ENCODE measurements at places on chromosomes 3 and 15.

DNA sequence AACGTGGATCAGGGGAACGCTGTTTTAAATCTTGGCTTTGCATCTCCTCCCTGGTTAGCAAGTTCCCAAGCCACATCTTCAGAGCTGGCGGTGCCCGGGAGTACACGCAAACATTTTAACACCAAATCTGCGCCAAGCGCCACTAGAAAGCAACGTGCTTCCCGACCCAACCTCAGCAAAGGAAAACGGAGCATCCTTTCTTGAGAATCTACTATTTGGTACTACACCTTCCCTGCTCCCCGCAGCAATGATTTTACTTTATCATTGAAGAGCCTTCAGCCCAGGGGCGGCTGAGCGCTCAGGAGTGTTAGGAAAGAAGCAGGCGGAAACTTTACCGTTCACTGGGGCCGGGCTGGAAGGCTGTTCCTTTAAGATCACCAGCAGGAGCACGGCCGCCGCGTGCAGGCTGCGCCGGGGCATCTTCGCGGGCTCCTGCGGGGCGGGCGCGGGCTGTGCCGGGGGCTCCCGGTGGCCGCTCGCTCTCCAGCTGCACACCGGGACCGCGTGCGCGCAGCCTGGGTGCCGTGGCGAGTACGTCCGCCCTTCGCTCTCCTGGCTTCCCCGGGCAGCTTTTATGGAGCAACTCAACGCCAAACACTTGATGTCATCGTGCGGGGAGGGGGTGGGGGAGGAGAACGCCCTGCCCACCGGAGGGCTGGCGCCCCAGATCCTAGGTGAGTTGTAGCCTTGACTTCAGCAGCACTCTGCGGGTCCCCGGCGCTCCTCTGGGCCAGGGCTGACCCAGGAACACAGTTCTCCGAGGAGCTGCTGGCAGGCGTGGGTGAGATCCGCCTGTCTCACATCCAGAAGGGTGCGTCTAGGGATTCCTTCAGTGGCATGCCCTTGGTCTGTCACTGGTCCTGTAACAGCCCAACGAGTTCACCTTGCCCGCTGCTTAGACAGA is at the start of gene CA12:
Gene CA12, minus strand, starts transcription at position 546 of the 904 bp plus-strand sequence. Its CDS starts 126 bp downstream, at position 420.
- no peak for DNase-seq

DNA sequence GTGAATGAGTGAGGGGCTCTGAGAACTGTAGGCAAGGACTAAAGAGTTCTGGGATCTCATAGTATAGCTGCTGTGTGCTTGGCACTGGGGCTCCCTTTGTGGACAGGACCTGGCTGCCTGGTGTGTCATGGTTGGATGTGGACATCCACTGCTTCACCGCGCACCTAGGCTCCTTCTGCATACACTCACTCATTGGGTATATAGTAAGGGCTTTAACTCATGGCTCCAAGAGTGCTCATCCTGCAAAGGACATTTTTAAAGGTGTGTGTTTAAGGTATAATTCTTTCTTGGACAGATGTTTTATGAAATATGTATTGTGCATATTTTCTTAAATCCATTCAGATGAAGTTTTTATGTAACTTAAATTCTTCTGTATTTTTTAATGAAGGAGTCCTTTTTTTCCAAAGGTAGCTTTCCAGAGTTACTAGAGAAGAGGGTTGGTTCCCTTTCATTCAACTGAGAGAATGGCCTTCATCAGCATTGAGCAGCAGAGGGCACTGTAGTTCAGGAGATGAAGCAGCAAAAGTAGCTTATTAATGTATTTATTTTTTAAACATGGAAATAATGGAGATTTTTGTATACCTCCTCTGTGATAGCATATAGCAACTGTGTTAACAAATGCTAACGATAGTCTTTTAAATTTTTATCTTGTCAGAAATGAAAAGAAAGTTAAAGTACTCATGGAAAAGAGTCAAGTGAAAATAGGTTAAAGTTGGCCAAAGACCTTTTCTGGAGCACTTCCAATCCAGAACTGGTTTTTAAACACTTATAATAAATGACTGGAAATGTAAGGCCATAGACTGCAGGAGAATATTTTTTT is 25.2 kb downstream of the OXNAD1 start:
- DNase-seq = peak; percentile 63

DNA sequence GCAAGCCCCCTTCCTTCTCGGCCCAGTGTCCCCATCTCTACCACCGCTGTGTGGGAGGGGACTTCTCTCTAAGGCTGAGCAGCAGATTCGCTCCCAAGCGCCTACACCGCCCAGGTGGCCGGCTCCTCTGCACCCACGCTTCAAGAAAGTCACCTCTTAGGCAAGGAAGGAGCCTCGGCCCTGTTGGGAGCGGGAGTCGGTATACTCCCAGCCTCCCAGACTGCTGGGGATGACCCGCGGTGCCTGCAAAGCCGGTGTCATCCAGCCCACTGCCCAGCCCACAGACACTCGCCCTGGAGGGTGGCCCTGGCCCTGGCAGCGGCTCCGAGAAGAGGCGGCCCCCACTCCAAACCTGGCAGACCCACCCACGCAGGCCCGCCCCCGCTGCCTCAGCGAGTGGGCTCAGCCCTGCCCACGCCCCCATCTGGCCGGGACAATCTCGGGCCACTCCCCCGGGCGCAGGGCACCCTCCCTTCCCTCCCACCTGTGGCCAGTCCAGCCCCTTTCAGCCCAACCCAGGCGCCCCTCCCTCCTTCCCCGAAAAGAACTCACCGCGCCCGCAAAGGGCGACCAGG is 396 bp downstream of the CHRNB4 start:
- DNase-seq = peak; percentile 8

DNA sequence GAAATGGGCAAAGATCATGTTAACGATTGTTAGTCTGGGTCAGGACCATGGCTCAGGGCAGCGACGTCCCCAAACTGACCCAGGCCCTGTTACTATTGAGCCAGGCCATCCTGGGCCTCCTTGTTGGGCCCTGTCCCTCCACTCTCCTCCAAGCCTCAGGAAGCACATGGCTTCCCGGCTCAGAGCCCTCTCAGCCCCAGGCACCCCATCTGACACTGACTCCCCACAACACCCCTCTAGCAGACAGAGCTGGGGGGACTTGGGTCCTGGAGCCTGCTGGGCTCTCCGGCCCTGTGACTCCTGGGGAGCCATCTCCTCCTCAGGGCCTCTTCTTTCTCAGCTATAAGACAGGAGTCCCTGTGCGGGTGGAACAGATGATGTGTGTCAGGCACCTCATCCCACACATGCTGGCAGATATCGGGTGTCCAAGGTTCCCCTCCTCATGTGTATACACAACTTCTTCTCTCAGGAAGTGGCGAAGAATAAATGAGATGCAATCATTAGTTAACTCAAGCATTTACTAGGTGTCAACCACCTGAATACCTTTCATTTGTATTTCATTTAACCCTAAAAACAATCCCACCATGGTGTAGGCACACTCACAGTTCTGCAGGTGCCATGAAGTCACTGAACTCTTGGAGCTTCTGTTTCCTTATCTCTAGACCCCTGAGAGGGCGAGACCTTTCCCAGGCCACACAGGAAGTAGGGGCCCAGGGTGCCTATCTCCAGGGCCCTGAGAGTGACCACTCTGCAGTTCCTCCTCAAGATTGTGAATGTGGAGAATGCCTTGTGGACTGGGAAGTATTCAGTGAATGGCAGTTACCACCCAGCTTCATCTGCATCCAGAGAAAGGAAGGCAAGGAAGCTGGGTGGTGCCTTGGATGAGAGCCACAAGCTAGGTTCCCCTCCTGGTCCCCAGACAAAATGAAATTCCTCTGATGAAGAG is 282.5 kb upstream of the TLE3 start:
- DNase-seq = no peak

Data from activated CD4-positive, alpha-beta T cell treated with anti-CD3 and anti-CD28 coated beads for 4 hours (primary cell).